ENCODE measurements at places on chromosomes 4 and X.
A peak's percentile ranks its signal among the peaks of the same experiment; 100 is the strongest.

DNA sequence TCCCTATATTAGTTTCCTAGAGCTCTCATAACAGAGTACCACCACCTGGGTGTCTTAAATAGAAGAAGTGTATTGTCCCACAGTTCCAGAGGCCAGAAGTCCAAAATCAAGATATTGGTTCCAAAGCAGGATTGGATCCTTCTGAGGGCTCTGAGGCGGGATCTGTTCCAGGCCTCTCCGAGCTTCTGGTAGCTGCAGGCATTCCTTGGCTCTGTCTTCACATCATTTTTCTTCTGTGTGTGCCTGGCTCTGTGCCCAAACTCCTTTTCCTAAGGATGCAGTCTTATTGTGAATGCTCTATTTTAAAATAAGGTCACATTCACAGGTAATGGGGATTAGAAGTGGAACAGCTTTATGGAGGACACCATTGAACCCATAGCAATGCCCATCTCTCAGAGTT is 253.7 kb upstream of the TAPT1 start:
- DNase-seq = no peak

DNA sequence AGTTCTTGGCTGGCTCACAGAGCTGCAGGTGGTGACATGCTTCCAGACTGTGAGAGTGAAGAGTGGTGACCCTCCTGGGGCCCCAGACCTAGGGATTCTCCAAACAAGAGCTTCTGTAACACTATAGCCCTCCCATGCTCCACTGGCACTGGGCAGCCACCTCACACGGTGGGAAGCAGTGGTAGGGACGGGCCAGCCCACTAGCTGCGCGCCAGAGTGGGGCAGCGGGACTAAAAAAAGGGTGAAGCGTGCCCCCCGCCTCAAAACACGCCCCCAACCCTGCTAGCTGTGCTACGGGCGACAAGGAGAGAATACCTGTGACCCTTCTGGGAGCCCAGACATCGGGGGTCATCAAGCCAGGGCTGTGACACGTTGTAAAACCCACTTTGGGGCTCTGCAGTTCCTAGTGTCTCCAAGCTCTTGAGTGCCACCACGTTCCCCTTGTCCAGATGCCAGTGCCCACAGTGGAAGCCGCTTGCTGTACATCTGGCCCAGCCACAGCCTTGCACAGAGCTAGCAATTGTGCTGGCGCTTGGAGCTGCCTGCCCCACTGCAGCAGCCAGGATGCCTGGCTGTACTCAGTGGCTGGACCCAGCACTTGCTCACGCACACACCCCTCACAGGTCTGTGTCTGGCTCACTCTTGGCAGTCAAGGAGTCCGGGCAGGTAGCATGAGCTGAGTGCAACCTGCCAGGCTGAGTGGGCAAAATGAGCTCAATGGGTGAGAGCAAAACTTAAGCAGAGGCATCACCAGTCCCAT is 100.0 kb downstream of the DCAF12L2 start:
- no peak for DNase-seq

DNA sequence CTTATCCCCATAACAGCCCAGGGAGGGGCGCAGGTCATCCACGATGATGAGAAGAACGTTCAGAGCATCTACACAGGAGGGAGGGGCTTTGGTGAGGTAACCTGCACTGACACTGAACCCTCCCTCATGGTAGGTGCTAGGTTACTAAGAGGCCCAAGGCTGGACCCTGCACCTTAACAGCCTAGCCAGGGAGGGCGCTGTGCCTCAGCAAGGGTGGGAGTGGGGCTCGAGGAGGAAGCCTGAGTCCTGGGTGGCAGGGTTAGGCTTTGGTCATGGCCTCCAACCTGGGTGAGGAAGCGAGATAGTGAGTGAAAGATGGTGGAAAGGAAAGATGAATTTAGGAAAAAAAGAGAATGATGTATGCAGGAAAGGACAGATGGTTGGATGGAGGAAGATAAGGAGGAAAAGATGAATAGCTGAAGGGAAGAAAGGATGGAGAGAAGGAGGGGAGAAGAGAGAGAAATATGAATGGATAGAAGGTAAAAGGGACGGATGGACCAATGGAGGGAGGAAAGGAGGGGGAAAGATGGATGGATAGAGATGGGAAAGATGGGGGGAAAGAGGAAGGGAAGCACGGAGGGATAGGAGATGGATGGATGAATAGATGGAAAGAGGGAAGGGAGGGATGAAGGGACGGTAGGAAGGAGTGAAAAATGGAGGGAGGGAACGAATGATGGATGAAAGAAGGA is 736 bp downstream of the IDS start:
- no peak for DNase-seq

DNA sequence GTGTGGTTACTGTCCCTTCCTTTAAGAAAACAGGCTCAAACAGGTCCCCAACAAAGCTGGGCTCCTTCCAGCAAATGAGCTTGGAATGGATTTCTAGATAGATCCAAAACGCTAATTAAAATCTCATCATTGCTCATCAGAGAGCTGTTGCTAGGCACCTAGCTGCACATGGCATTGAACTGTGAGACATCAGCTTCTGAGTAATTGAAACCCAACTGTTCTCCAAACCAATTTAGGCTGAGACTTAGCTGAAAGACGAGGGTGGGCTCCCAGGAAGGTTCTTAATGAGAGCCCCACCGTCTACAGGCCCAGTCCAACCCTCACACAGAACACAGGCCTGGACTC is 59.1 kb downstream of the FAM184B start:
- no peak for DNase-seq

- no peak for DNase-seq
Observed at GRCh38 chrX:50579955-50580354, 109.3 kb upstream of the DGKK start.

GRCh38 chrX:120456973-120457372 is 12.1 kb downstream of the LAMP2 start:
- DNase-seq = no peak

DNA sequence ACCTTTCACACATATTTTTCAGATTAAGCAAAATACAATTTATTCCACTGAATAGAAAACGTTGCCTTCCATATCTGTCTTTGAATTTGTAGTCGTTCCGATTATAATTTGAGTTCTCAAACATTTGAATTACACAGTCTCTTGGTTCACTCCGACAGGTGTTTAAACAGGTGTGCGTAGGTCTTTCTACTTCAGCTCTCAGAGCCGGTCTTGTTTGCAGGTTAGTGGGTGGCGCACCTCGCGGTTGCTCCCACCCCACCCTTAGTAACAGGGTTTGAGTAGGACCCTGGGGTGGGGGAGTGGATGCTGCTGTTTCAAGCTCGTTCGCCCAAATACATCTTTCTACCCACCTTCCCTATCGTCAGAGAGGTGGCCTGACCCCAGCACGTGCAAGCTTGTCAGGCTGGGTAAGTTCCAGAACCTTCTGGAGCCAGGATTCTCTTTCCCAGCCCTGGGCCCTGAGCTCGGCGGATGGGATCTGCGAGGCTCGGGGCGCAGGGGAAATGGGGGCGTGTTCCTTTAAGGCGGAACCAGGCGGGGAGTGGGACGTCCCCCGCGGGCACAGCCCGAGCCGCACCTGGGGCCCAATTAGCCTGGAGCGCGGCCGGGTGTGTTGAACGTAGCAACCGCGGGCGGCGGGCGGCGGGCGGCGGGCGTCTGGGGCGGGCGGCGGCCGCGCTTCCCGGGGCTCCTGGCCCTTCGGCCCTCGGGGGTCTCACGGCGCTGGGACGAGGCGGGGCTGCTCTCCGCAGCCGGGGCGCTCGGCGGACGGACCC is at the start of gene FAM149A:
TSS of gene FAM149A (plus strand) at position 591 of the 776 bp plus-strand sequence.
- peak; percentile 87 for DNase-seq

- no peak for DNase-seq
Observed at GRCh38 chr4:109429545-109429944, 4.1 kb upstream of the SEC24B start.

GRCh38 chr4:153785910-153786721 is 2.8 kb downstream of the SFRP2 start:
- DNase-seq = no peak

DNA sequence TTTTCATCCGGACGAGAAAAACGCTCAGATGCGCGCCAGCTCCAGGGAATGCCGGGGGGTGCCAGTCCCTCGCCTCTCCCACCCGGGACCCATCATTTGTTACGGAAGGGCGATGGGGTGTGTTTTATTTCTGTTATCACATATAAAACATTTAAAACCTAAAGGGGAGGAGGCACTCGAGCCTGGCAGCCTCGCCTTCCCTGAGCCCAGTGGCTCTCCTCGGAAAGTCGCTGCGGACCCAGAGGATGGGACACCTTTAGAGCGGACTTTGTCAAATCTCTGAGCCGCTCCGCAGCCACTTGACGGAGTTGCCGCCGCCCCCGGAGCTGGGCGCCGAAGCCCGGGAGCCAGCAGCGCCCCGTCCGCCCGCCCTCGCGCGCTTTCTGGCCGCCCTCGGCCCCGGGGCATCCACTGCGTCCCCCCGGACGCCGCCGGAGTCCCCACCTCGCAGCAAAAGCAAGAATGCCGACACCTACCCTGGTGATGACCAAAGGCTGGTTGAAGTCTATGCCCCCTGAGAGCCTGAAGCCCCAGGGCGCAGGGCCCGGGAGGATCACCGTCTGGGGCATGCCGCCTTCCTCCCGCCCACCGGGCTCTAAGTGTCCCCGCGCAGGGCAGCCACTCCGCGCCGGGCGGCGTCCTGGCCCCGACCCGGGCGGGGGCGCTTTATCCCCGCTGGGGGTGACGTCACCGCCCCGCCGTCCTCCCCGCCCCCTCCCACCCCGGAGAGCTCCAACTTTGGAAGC is at the start of gene PDLIM3:
TSS of gene PDLIM3 (minus strand) at position 642 of the 746 bp plus-strand sequence. CDS start at position 569, 73 bp downstream.
- peak; percentile 88 for DNase-seq

- DNase-seq = no peak
Observed at GRCh38 chrX:41952102-41952501, 28.7 kb upstream of the CASK start.

GRCh38 chr4:123351713-123352112 is 44.9 kb upstream of the SPRY1 start:
- peak; percentile 60 for DNase-seq

DNA sequence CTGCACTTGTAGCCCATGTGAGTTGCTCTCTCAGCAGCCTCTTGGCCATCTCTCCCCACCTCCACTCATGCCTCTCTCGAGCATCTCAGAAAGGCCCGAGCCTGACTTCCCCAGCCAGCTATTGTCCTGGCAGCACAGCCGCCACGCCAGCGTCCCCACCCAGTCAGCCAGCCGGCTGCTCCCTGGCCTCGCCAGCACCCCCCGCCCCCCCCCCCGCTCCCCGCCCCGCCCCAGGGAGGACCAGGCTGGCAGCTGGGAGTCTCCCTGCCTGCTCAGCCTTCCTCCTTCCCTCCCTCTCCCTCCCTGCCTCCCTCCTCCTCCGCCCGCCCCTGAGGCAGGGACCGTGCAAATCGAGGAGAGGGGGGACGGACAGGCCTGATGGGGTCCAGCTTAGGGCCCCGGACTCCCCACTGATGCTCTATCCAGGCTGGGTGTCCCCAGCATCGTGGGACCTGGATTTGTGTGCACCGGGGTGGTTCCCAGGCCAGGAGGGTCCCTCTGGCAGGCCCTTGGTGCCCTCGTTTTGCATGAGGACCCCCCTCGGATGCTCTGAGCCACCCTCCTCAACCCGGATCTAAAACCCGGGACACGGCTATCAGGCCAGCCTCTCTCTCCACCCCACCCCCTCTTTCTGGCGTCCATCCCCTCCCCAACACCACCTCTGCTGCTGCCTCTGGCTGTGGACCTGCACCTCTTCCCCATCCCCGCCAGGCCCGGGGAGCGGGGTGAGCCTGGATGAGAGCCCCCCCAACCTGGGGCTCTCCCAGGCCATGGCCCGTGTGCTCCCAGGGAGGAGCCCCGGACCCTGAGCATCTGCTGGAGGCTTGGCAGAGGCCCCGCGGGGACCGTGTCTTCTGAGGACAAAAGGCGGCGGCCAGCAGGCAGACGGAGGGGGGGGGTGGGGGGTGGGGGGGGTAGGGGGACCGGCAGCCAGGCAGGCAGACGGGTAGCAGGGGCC is at the start of gene GPR173:
TSS of gene GPR173 (plus strand) at position 621 of the 958 bp plus-strand sequence. CDS start 27,833 bp downstream, outside the sequence.
- no peak for DNase-seq

- no peak for DNase-seq
Observed at GRCh38 chr4:145937971-145938611, 532 bp downstream of the ZNF827 start.

DNA sequence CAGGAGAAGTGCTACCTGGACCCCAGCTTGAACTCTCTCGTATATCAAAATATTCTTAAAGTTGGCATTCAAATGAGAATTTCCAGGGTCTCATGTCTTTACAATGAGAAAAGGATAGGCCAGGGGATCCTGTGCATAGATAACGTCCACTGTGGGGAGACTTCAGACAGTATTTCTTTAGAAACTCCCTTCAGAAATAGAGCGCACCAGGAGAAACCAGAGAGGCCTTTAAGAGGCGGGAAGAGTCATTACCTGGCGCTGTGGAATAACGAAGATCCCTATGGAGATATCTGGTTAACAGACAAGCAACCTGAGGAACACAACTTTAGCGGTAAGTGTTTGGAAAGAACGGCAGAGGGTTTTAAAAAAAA is 600 bp downstream of the RADX start:
- no peak for DNase-seq

DNA sequence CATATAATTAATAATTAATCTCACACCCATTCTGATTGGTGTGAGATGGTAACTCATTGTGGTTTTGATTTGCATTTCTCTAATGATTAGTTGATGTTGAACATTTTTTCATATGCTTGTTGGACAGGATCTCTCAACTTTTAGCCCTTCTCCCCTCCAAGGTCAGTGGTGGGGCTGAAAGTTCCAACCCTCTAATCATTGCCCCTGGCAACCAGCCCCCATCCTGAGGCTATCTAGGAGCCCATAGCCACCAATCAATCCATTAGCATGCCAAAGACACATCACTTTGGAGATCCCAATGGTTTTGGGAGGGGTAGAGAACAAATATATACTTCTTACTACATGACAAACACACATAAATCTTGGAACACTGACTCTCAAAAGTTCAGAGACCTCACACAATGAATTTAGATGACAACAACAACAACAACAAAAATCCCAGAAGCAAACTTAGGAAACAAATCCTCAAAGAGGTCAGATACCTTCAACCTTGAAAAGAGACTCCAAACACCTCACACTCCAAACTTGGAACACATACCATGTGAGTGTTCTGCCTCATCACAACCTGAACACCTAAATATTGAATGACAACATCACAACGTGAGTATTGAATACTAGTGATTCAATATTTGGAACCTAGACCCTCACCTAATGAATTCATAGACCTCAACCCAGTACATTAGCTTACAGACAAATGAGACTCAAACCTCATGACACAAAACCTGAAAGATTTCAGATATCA is 19.0 kb upstream of the PAGE4 start:
- DNase-seq = no peak

Measured in pancreas (tissue), 10 donors.